ENCODE measurements at places on chromosomes 7 and 10.

GRCh38 chr10:19431622-19432351 is 383.2 kb downstream of the MALRD1 start:
- DNase-seq: peak; percentile 2

GRCh38 chr7:46583656-46584055 is 662.6 kb upstream of the IGFBP3 start:
- peak; percentile 43 for DNase-seq

- DNase-seq: no peak
These were observed 24.5 kb upstream of the ELAPOR2 start for GRCh38 chr7:87083865-87084519.

DNA sequence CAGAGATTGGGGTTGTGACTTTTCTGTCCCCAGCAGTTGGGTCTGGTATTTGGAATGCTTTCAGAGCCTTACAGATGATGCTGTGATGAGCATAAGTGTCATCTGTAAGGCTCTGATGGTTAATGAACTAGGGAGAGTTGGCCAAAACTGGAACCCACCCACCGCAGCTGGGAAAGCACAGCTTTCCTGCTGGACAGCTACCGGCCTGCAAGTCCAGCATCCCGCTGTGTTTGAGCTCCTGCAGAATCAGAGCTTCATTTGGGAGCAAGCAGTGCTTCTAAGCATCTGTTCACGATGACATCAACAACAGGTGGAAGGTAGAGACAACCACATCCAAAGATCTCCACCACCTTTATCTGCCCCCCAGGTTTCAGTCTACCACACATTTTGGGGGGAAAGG is 11.7 kb downstream of the UCN3 start:
- DNase-seq: no peak

DNA sequence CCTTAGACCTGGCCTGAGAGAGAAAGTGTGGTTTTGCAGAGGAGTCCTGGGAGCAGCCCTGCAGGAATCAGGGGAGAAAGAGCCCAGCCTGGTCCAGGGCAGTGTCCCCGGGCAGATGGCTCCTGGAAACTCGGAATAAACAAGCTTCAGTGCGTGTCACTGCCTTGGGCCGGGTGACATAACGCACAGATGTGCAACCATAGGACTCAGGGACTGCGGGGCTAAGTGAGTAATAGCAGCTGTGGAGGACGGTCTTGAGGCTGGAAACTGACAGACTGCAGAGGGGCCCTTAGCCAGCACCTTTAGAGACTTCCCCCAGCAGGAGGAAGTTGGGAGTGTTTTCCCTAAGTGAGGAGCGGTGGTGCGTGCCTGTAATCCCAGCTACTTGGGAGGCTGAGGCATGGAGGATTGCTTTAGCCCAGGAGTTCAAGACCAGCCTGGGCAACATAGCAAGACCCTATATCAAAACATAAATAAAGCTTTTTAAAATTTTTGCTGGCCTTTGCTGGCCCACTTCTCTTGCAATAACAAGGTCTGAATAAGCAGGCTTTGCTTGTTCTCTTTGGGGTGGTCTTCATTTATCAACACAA is 5.3 kb upstream of the CLIP2 start:
- no peak for DNase-seq

GRCh38 chr7:1639071-1639470 is 31.0 kb upstream of the ELFN1 start:
- no peak for DNase-seq

DNA sequence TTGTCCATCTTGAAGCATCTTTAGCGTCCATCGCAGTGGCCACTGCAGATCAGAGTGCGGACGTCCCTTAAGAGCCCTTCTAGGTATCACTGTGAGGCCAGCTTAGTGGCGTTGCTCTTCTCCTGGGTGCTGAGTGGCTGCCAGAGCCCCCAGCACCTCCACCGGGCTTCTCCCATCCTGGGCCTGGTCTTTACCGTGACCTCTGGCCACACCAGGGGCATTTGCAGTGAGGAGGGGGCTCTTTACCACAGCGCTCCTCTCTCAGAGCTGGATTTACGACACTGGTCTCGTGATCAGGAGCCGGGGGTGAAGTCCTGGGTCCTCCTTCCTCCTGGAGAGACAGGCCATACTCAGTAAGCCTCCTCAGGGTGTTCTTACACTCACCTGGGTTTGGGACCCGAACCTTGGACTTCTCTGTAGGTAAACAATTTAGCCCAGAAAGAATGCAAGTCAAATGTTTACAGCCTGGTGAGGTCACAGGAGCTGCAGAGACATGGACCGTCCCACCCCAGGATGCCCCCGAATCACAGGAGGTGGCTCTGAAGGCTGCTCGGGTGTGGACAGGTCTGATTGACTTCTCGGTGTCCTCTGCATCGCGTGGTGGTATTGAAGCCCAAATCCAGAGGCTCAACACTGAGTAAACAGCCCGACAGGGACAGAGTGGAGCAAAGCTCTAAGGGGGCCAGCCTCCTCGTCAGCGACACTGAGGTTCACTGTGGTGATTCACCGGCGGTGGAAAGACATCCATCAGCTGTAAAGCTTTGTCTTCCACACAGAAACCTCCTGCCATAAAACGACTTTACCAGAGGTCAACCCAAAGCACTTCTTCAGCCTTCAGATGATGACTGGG is 33.0 kb downstream of the JAKMIP3 start:
- no peak for DNase-seq

All from renal cortical epithelial cell (primary cell).